H4 (cell line): ENCODE measurements at places on chromosomes 6 and 20. TPM values are rescaled to one million over a fixed set of nuclear protein-coding genes. Genes with fewer than 3 reads are reported as not detected.
A peak's percentile ranks its signal among the peaks of the same experiment; 100 is the strongest.

- DNase-seq: no peak
Measured at GRCh38 chr20:38748861-38749149, 545 bp downstream of the ACTR5 start.

DNA sequence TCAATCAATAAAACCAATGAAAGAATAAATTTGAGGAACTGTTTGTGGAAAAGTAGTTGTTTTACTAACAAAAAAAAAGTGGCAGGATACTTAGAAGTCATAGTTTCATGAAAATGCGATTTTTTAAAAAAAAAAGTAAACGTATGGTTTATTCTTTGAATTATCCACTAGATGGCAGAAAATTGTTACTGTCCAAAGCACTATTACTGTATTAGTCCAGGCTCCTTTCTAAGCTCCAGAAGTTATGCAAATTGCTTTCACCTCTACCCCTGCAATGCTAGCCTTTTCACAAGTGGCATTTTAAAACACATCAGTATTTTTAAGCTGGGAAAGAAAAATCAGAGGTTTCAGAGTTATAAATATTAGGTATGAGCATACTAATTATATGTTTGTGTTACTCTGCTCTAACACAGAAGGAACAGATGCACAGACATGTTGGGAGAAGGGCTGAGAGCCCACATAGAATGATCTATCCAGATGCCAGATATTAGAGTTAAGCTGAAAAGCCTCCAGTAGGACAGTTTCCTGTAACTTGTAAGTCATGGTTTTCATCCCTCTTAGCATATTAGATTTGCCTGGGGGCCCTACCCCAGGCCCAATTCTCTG is 63.9 kb downstream of the FHL5 start:
- DNase-seq: peak; percentile 26

- DNase-seq: no peak
Measured at GRCh38 chr6:2615251-2615650, 135.5 kb downstream of the MYLK4 start.

- no peak for DNase-seq
Measured at GRCh38 chr6:1701668-1702353, 92.1 kb downstream of the FOXC1 start.

DNA sequence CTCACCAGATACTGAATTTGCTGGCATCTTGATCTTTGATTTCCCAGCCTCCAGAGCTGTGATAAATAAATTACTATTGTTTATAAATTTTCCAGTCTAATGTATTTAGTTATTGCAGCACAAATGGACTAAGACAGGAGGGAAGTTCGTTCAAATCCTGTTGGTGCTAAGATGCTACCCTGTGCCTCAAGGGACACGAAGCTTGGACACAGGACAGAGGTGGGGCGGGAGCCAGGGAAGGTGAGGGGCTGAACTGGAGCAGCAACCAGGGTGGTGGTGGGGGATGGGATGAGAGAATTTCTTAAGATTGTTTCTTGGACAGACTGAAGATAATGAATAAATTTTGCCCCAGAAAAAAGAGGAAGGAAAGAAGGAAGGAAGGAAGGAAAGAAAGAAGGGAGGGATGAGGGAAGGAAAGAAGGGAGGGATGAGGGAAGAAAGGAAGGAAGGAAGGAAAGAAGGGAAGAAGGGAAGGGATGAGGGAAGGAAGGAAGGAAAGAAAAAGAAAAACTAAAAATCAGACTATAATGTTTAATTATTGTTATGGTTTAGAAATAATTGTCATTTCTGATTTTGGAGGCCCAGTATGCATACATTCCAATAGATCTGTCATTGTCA is 127.2 kb downstream of the CDC5L start:
- DNase-seq: no peak

DNA sequence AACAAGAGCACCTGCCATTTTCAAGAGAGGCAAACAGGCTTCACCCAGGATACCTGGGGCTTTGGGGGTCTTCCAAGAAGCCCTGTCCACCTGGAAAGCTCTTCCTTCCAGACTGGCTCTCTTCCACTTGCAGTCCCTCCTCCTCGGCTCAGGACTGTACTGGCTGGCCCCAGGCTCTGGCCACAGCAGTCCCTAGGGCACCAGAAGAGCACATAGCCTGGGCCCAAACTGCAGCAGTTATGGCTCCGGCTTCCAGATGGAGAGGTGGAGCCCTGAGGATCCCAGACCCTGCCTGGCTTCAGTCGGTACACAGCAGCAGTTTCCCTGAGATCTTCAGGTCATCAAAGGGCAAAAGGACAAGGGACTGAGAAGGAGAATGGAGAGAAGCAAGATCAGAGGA is 1.6 kb upstream of the SLC35B2 start:
- no peak for DNase-seq

- peak; percentile 60 for DNase-seq
Measured at GRCh38 chr20:62352402-62353288, 14.5 kb downstream of the LAMA5 start.

DNA sequence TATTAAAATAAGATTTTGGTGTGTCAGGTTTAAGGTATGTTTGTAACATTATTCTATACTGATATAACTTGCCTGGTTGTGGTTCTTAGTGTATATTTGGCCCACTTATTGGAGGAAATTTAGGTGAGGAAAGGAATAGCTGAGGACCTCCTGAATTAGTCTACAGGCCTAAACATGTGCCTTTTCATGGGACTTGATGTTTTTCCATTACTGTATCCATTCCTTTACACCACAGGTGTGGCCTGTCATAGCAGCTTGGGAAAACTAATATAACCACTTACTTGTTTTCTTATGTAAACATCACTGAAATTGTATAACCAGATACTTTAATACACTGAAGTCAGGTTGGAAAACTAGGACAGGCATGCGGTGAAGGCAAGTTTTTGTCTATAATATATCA is 27.6 kb downstream of the BCKDHB start:
- no peak for DNase-seq

DNA sequence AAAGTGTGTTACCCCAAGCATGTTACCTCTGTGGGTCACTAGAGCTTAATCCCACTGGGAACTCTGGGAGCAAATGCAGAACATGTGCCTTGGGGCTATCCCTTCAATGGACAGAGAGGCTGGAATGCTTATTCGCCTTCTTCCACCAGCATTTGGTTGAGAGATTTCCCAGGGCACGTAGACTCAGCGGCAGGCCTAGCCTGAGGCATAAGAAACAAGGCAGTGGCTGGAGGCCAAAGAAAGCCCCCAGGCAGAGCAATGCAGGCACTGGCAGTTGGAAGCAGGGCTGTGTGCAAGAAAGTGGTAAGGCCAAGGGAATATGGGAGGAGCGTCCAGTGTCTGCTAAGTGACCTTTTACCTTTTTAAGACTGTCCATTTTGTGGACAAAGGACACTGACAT is 114.0 kb upstream of the FLRT3 start:
- DNase-seq: no peak

DNA sequence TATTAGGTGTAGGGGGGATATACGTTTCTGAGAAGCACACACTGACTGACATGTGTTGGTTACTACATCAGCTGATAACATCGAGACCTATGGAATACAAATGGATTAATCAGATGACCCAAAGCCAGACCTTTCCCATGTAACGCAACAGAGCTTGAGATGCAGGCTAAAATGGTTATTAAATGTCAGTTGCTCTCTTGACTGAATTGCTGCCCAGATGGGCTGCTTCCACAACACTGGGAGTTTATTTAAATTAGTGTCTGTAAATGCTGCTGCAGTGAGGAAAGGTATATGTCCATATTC is 298.8 kb downstream of the PHACTR1 start:
- no peak for DNase-seq

Gene RNF217
- 3.8 and 7.0 TPM in 2 replicates for total RNA-seq

Gene SIGLEC1
- total RNA-seq: 0.02 TPM in 1 of 2 replicates, not detected in the other

Gene MCHR2
- not detected in 2 replicates for total RNA-seq

Gene UFL1
- 6.1 and 10.8 TPM in 2 replicates for total RNA-seq
